ENCODE measurements at places on chromosomes 16 and 17.

- DNase-seq, result no peak
These were observed 743.5 kb downstream of the WWOX start for GRCh38 chr16:78842950-78843349.

DNA sequence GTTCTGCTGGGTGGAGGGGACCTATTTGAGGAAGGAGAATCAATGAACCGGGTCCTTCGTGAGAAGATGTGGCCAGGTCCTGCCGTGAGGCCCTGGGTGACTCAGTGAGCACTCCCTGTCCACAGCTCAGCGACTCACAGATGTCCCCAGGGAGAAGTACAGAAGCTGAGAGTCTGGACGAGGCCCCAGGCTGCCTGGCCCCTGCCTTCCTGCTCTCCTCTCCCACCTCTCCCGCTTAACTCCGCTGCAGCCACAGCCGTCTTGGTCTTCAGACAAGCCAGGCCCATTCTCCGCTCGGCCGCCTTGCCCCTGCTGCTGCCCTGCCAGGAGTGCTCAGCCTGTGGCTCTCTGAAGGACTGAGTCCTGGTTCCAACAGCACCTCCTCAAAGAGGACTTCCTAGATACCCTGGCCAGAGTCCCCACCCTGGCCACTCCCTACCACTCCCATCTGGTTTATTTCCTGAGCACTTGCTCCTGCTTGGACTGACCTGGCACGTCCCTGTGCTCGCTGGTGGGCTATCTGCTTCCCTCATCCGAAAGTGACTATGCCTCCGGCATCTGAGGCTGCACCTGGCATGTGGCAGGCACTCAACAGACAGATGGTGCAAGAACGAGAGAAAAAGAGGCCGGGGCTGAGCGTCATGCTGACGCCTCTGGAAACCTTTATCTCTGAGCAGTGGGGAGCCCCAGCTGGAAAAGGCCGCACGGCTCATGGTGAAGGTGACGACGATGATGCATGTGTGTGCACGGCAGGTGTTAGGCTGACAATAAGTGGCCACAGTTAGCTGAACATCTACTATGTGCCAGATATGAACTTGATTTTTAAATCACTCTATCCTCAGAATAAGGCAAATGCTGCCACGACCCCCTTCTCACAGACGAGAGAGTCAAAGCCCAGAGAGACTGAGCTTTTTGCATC lies 9.2 kb upstream of the TNFRSF13B start:
- no peak for DNase-seq

DNA sequence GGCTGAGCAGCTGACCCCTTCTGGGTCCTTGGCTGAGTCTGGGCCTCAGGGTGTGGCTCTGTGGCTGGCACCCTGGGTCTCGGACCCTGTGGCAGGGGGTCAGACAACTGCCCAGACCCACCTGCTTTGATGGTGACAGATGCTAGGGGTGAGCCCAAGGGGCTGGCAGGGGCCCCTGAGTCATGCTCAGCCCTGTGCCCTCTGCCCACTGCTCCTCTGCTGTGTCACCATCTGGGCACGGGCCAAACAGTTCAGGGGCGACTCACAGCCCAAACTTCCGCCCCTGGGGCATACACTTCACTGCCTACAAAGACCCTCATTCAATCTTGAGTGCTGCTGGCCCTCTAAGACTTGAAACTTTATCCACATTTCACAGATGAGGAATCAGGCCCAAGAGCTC lies 5.7 kb downstream of the ADGRG1 start:
- DNase-seq, result no peak

GRCh38 chr17:21458054-21458453 lies 81.9 kb downstream of the KCNJ12 start:
- DNase-seq, result no peak

- no peak for DNase-seq
These were observed 448.6 kb downstream of the CA10 start for GRCh38 chr17:51709694-51710633.

- DNase-seq, result no peak
These were observed 12.5 kb downstream of the SLC43A2 start for GRCh38 chr17:1616101-1616500.
